ENCODE measurements at places on chromosomes 3 and 15.

- DNase-seq, result no peak
Measured at GRCh38 chr15:59059076-59059597, 45.8 kb upstream of the CCNB2 start.

DNA sequence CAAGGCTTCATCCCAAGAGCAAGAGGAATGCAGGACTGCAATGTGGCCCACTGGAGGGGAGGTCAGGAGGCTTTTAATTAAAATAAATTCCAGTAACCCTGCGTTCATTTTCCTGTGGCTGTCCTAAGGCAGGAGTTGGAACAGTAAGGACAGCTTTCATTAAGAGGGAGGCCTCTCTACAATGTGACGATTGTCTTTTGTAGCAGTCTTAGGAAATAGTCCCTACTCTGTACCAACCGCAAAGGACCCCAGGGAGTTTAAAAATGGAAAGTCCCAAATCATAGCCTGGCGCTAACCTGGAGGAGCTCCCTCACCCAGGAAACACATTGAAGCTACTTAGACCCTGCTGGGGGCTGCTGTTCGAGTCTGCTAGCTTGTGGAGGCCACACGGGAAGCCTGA, 62.8 kb downstream of the SYNM start:
- no peak for DNase-seq

DNA sequence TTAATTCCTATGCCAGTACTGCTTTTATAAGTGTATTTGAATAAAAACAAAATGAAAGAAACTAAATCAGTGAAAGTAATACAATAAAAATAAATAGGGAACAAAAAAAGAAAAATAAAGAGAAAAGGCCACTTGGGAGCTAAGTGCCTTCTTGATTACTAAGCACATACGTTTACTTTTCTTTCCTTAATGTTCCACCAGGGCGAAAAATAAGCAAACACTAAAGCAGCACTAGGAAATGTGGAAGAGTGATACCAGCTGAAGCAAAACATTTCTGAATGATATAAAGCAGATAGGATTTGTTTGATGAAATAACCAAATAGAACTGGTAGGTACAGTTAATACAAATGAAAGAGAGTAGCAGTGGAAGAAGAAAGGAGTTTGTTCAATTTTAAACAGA, 132.8 kb upstream of the ZPLD1 start:
- DNase-seq, result no peak

DNA sequence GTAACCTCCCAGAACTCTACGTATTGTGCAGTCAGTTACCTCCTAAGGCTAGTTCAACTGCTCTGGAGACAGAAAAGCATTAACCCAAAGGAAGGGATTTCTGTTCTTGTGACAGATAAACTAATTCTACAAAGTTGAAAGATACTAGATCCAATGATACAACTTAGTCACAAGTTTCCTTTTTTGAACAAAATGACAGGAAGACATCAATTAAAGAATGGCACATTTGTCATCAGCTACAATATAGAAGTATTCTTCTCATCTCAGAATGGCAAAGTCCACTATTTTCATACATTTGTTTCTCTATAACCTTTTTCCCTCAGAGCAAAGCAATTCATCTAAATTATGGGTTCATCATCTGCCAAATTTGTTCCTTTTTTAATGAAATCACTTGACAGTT, 43.7 kb downstream of the ISL2 start:
- DNase-seq, result no peak

- no peak for DNase-seq
Measured at GRCh38 chr3:114404590-114404989, 110.8 kb downstream of the TIGIT start.

DNA sequence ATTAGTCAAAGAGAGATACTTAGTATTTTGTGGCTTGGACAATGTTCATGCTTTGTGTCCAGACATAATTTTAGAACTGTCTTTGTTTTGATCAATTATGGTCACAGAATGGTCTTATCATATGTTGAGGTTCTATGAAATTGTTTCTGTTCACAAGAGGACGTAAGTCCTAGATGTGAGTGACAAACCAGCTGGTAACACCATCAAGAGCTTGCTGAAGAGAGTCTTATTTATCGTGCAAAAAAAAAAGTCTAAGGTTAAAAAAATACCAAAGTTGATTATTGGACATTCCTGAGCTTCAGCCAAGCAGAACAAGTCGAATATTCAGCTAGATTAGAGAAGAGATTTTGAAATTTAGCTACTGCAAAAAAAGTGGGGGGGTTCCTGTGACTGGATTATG, 495.9 kb upstream of the NAALADL2 start:
- no peak for DNase-seq

GRCh38 chr15:41735046-41735445, 39.2 kb upstream of the MAPKBP1 start:
- no peak for DNase-seq

DNA sequence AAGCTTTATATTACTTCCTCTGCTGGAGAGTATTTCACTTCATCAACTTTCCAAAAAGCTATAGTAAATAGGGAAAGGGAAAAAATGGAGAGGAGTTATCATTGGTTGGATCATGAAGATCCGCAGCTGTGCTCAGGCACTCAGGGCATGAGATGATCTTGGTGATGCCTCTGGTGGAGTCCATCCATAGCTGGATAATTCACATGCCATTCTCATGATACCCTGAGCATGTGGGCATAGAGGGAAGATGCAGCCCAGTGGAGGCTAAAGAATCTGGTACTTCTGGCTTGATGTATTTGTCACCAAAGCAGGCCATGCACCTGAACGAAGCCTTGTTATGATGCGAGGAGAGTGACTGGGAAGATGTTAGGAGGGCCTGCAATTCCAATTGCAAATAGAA, 150.2 kb downstream of the CHST2 start:
- no peak for DNase-seq

DNA sequence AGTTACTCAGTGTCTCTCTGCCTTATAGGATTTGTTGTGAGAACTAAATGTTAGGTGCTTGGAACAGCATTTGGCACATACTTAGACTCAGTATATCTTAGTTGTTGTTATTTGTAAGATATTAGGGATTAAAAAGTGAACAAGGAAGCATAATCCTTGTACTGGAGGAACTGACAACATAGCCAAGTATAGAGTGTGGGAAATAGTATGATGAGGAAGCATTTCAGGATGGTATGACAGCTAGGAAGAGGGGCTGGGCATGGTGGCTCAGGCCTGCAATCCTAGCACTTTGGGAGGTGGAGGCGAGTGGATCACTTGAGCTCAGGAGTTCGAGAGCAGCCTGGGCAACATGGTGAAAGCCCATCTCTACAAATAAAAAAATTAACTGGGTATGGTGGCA, 16.6 kb upstream of the GCNT3 start:
- no peak for DNase-seq

DNA sequence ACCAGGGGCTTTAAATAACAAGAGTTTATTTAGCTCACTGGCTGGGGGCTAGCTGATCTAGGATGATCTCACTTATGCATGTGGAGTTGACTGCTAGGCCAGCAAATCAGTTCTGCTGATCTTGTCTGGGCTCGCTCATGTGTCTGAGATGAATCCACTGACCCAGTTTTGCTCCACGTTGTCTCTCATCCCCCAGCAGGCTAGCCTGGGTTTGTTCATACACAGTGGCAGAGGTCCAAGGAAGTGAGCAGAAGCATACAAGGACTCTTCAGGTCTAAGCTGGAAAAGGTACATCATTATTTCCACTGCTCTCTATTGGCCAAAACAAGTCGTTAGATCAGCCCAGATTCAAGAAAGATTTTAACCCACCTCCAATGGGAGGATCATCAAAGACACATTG, 238.0 kb downstream of the PLCL2 start:
- DNase-seq, result no peak

DNA sequence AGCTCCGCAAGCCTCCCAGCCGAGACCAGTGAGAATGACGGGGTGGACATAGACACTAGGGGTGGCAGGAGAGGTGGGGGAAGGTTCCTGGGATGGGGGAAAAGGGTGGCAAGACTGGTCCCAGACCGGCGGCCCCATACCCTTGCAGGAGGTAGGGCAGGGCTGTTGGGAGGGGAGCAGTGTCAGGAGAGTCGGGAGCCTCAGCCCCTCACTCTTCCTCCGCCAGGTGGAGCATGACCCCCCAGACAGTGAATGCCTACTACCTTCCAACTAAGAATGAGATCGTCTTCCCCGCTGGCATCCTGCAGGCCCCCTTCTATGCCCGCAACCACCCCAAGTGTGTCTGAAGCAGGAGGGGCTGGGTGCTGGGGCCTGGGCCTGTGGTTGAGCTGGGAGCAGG, 8.7 kb upstream of the PSMD2 start:
- no peak for DNase-seq

DNA sequence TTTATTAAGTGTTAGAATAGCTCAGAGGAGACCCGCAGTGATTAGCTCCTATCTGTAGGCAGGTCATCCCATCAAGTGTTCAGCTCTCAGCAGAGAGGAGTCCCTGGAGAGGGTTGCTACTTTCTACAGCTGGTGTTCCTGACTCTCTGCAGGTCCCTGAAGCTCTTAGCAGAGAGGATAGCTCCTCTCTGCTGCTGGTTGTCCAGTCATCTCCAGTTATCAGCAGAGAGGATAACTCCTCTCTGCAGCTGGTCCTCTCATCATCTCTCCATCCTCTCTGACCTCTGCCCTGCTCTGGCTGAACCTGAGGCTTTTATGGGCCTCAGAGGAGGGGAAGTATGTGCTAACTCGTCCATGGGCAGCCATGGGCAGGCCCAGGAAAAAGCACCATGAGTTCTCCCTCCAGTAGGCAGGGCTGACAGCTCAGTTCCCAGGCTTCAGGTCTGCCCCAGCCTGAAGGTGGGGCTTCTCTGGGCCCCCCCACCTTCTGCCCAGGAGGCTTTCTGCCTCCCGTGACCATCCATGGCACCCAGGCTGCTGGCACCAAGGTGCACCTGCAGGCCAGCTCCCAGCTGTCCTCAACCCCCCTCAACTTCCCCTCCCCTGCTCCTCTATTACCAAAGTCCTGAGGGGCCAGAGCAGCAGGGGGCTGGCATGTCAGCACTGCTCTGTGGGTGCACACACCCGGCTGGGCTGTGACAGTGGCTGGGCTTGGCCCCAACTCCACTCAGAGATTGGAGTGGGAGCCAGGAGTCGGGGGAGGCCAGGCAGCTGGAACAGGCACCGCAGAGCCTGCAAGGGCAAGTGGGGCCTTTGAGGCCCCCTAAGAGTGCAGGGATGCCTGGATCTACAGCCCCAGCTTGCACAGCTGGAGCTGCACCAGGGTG, 98.9 kb upstream of the FRMD4B start:
- no peak for DNase-seq

DNA sequence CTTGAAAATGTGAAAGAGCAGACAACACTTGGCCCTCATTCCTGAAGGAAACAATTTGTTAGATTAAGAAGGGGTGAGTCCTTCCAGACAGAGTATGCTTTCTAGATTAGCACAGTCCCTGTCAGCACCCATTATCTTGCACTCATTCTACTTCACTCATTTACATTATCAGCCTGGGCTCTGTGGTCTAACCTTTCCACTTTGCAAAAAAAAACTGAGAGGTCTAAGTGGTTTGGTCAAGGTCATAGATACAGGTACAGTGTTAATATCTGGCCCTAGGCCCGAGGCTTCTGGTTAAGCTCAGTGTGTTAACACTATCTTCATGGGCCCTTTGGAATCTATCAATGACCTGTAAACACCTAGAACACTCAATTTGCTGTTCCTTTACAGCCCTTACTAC, 123.4 kb upstream of the LRRN1 start:
- no peak for DNase-seq

DNA sequence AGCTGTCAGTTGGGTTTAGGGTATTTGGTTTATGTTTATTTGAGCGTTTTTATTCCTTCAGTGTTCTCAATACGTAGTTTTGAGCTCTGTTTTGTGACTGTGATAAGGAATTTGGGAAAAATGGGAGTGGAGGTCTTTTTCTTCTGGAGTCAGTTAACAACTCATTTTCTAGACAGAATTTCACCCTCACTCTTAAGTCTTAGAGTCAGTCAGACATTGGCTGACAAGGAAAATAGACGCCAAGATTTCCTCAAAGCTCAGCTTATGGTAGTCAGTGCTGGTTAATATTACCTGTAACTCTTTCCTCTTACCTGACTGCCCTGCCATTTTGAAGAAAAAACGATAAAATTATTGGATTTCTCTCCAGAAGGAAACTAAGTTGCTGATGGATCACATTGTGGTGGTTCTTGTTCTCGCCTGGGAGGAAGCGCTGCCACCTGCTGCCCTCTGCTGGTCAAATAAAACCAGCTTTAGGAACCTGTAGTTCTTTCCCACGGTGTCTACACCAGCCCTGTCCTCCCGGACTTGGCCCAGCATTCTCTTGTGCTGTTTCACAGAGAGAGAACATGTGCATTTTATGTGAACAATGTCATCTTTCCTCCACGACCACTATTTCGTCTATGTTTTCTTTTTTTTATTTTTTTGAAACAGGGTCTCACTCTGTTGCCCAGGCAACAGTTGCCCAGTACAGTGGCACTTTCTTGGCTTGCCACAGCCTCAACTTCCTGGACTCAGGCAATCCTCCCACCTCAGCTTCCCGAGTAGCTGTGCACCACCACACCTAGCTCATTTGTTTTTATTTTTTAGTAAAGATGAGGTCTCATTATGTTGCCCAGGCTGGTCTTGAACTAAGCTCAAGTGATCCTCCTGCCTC, 41.4 kb upstream of the UMPS start:
- peak; percentile 55 for DNase-seq

GRCh38 chr3:127150513-127151250, 42.2 kb upstream of the PRR23E start:
- DNase-seq, result no peak

GRCh38 chr3:197149-197827, 725 bp downstream of the CHL1 start:
- no peak for DNase-seq

DNA sequence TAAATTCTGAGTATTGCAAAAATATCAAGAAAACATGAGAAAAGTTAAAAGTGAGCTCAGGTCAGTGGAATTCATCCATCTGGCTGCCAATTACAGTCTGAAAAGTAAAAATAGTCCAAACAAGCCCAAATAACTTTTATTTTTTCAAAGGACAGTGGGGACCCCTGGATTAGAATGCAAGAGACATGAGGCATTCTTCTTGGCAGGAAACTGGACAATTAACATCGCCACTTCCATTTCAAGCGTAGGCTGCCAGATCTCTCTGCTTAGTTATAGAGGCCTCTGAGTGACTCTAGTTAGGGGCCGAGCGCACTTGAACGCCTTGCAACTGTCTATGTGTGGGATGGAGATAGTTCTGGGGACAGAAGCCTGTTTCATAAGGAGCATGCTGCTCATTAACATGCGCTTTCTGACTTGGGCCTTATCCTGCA, 189.1 kb downstream of the GHSR start:
- no peak for DNase-seq

- DNase-seq, result no peak
Measured at GRCh38 chr15:78205337-78205736, 29.0 kb downstream of the ACSBG1 start.

Data from stimulated activated CD4-positive, alpha-beta T cell treated with anti-CD3 and anti-CD28 coated beads, Interleukin-1b, Interleukin-23, amount 100 ng/mL, for 24 hours (primary cell).